ENCODE measurements at places on chromosomes 1 and 21. TPM values are rescaled to one million over a fixed set of nuclear protein-coding genes. Genes with fewer than 3 reads are reported as not detected.
A peak's percentile ranks its signal among the peaks of the same experiment; 100 is the strongest.

DPH2 gene
- 15.6 TPM for total RNA-seq

DNA sequence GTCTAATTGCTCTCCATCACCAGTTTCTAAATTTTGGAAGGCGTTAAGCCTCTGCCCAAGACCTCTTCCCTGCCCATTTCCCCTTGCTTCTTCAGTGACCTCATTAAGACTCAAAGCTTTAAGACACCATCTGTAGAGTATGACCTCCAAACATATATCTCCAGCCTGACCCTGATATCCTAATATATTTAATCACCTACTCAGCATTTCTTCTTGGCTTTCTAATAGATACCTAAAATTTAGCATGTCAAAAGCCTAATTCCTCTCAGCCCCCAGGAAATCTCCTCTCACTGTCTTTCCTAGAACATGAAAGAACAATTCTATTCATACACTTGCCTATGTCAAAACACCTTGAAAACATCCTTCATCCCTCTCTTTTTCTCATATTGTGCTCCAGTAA is 235.5 kb upstream of the HOOK1 start:
- DNase-seq = no peak

- DNase-seq = no peak
Measured at GRCh38 chr1:247574664-247575063, 13.5 kb upstream of the OR2G2 start.

TRIM58 gene
- total RNA-seq = 0.09 TPM

- no peak for DNase-seq
Measured at GRCh38 chr1:151145304-151146071, 943 bp downstream of the SEMA6C start.

DNA sequence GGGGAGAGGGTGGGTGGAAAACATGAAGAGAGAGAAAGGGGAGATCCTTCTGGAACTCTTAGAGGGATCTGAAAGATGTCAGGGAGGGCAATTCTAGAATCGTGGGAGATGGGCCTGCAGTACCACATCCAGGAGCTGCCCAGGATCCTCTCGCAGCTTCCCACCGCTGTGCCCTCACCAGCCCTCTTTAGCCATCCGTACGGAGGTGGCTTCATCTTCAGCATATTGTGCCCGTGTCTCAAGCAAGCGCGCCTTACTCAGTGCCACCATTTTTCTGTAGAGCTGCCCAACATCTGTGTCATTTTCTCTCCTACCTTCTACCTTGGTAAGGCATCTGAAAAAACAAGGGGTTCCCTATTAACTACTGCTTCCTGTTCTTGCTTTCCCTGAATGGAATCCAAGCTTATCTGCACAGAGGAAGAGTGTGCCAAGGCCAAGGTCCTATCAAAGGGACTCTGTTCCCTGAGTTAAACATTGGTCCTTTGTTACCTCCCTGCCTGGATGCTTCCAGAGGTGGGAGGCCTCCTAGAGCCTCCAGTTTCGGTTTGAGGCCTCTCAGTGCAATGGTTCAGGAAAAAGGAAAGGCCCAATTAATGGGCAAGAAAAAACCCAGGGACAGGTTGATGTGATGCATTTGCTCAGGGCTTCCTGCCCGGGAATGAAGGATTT is 23.2 kb downstream of the C1orf116 start:
- DNase-seq = no peak

- DNase-seq = no peak
Measured at GRCh38 chr1:225631021-225631663, 21.8 kb downstream of the ENAH start.

DNA sequence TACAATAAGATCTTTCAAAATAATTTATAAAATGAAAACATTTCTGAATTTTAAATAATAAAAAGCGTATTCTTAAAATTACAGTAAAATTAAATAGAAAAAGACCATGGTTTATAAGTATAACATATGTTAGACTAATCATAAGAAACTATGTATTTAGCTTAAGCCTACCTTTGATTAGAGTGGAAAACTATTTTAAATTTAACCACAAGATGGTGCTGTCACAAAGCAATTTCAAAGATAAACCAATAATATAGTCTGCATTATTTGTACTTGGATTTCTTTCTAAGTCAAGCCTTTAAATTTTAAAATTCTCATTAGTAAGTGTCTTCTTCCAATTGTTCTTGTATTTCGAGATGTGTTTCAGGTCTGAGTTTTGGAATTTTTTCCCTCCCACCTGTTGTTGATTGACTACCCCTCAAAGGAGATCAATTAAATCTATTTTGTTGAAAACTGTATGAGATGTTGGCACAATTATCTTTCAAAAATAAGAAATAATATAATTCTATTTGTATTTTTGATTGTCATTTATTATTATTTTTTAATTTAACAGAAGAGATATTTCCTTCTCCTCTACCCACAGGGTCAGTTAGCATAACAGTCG is 459.8 kb downstream of the KCNT2 start:
- peak; percentile 79 for DNase-seq

DNA sequence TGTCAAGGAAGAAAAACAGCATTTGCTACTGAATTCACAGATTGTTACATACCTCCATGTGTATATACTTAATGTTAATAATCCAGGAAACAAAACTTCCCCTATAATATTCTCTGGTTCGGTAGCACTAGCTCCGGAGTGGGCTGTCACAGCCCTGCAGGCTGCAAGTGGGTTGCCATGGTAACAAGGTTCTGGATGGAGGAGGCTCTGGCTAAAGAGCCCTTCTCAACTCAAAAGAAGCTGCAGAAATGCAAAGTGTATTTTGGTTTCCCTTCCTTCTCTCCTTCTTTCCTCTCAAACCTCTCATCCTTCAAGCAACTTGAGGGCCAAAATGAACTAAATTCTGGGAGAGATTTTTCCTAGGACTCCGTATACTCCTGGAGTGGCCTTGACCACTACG is 45.2 kb downstream of the ASTN1 start:
- no peak for DNase-seq

- DNase-seq = no peak
Measured at GRCh38 chr1:41507110-41507720, 22.7 kb upstream of the EDN2 start.
